ENCODE measurements at places on chromosomes 12 and 14.

DNA sequence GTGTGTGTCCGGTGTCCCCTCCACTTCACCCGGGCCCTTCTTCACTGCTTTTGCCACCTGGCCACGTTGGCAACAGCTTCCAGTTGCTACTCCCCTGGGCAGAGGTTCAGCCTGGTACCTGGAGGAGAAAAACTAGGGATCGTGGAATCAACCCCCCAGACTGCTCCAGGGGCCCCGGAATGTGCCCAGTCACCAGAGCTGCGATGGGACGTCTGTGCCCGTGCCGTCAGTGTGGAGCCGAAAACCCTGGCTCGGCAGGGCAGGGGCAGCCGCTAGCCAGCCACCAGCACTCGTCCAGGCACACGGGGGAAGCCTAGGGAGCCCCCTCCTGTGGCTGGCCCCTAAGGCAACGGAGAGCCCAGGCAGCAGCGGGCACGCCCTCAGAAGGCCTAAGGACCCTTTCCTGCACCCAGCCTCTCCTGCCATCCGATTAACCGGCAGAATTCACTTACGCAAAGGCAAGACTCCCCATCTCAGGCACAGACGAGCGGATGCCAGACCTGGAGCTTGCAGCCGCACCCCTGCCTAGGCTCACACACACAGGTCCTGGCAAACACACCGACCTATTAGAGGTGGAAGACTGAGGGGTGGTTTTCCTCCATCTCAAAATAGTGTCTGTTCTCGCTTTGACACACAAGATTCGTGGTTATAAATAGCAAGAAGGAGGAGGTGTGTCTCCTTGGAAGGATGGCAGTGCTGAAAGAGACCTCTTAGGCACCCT, 62.6 kb downstream of the FBXL14 start:
- DNase-seq, result no peak

- no peak for DNase-seq
Measured at GRCh38 chr12:93243382-93243688, 134.4 kb upstream of the NUDT4 start.

DNA sequence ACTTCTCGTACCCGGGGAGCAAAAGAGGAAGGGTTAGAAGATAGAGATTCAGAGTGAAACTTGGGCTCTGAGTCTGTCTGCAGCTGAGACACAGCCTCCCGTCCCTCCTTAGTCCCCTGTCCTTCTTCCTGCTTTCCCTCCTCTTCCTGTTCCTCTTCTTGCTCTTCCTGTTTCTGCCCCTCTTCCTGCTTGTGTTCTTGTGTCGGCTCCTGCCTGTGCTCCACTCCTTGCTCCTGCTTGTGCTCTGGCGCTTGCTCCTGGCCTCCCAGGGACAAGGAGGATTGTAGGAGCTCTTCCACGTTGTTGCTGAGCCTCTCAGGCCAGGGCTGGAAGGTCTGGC, 3.0 kb downstream of the ACRBP start:
- no peak for DNase-seq

DNA sequence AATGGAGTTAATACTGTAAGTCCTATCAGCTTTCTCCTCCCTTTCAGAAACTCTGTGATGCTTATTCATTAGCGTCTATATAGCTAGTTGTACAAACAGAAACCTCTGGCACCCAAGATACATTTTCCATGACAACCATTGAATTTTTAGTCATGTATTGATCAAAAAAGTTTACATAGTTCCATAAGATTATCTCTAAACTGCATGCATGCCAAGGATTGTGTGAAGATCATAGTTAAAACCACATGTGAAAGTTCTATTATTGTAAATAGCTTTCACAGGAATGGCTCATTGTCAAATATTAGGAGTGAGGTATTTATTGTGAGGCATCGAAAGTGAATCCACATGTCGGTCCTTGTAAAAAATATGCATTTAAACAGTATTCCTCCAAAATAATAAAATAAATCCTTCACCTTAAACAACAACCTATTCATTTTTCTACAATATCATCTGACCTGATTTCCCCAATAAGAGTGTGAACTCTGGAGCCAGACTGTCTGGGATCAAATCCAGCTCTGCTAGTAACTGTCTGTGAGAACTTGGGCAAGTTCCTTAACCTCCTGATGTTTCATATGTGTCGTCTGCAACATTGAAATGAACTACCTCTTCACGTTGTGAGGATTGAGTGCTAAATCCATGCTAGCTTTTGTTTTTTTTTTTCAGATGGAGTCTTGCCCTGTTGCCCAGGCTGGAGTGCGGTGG, 10.6 kb upstream of the CDKL1 start:
- no peak for DNase-seq
